ENCODE measurements at places on chromosomes 3 and 15.

DNA sequence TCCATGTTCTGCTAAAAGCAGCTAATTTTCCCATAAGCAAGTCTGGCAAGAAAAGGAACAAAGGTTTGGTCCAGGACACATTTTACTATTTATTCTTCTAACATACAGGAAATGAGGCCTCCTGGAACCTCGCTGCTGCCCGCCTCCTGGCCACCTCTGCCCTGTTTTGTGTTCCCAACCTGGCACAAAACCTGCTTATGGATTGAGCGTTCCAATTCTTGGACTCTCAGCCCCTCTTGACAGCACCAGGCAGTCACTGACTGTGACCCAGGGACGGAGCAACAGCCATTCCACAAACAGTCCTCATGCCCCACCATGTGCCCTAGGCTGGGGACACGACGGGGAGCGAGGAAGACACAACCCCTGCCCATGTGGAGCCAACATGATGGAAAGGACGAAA, 11.6 kb upstream of the SSUH2 start:
- DNase-seq = no peak

- DNase-seq = no peak
Measured at GRCh38 chr3:114632757-114633424, 339.1 kb downstream of the TIGIT start.

DNA sequence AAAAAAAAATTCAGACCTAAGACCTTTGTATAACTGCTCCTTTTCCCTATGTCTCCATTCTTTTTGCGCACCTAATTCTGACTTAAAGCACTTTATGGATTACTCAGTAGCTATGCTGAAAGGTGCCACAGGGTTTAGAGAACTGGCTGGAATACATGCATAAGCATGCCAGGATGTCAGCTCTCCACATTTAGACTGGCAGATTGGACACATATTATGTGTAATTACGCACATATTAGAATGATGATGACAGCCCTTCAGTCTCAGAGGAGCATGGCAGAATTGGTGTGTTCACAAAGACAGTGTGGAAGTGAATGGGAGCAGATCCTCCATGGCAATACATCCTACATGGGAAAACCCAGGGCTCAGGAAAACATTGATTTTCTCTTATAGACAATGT, 108.1 kb upstream of the LSAMP start:
- no peak for DNase-seq

DNA sequence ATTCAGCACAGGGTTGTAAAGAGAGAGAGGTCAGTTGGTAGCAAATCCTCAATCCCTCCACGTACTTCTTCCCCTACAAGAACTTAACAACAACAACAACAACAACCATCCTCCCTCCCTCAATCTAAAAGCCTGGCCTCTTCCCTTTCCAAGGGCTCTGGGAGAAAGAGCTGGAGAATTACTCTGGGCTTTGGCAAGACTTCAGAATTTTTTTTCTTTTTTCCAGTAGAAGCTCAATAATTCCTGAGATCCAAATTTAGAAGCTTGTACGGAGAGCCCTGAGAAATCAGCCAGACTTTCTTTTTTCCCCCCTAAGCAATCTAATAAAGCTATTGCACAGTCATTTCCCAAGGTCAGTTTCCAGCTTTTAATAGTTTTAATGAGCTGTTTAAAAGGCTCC, 95.8 kb upstream of the CACNA2D3 start:
- no peak for DNase-seq

GRCh38 chr3:14129296-14129695, 4.4 kb downstream of the TMEM43 start:
- no peak for DNase-seq

GRCh38 chr3:28317438-28318022, 31.0 kb upstream of the ZCWPW2 start:
- DNase-seq = no peak

GRCh38 chr3:108202080-108202479, 20.1 kb downstream of the IFT57 start:
- DNase-seq = no peak

- DNase-seq = no peak
Measured at GRCh38 chr3:179113903-179114302, 34.3 kb upstream of the PIK3CA start.

DNA sequence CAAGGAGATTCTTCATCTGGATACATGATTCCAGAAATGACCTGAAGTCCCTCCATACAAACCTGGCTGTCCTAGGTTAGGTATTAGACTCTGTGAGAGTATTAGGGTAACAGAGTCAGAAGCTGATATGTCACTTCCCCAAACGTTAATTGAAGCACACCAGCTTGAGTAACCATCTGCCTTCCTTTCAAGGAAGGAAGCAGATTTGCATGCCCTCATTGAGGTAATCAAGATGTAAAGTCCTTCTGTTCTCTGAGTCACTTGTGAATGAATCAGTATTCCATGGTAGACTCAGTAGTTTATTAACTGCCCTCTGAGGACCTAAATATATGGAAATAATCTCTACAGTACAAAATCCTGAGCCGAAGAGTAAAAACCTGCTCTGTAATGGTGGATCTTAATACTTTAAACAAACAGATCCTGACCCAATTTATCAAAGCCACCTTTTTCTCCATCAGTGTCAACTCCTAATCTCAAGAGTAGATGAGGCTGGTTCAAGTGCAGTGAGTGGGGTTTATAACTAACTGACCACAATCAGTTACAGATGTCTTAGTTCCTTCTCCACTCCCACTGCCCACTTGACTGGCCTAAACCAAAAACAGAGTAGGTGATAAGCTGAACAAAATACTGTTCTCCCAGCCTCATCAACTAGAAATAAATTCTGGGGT, 246.2 kb upstream of the CHRM5 start:
- DNase-seq = peak; percentile 79
